ENCODE measurements at places on chromosomes 5 and 9.

GRCh38 chr5:58380655-58381054 lies 79.2 kb downstream of the PLK2 start:
- no peak for DNase-seq

DNA sequence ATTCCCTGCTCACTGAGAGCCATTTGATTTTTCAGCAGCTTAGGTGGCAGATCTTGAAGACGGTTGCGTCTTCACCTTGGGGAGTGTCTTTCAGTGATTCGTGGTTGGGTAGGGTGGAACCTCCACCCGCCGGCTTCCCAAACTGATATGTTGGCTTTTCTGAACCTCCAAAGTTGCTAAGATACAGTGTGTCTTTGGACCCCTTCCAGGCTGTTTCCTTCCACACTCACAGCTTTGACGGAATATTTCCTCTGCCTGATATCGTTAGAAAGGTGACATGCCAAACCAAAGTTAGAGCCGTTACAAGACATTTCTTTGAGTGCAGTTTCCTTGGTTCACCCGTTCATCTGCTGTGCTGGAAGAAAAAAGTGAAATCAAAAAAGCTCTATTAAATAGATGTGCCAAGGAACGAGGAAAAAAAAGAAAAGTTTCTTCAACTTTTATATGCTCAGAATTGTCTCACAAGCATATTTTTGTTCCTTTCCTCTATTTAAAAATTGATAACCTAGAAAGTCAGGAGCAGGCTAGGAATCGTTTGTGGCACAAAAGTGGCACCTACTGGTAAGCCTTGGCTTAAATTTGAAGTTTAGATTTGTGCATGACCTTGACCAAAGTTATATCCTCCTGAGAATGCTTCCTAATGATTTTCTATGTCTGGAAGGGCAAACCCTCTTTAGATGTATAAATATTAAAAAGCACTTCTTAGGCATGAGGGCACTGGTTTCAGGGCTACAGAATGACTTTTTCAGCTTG lies 270.7 kb upstream of the WWC1 start:
- DNase-seq = no peak

DNA sequence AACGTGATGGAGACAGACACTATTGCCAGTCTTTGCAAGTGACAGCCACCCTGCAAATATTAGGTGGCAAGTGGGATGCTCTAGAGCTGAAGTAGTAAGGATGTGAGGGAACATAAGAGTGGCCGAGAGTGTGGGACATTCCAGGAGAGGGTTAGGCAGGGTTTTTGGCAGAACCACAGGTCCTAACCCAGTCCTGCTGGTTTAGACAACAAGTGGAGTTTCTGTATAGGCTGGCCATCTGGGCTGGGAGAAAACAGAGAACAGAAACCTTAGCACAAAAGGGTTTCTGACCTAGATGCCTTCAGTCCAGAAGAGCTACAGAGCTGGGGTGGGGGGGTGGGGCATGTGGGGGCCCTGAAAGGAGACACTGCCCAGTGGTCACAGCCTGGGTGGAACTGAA lies 107.4 kb downstream of the TMEM174 start:
- DNase-seq = no peak

DNA sequence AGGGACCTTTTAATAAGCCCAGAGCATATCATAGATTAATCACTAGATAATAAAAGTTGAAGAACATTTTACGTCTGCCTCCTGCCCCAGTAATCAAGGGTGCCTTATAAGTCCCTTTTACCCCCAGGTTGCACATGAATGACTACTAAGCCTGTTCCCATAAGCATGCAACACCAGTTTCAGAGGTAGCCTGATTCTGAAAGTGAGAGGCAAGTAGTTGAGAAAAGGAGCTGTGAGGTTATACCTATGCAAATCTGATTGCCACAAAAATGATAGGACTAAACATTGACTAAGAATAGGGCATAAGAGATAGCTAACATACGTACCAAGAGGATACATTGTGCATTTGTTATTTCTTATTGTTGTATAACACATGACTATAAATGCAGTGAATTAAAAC lies 681.9 kb downstream of the ISL1 start:
- DNase-seq = no peak

DNA sequence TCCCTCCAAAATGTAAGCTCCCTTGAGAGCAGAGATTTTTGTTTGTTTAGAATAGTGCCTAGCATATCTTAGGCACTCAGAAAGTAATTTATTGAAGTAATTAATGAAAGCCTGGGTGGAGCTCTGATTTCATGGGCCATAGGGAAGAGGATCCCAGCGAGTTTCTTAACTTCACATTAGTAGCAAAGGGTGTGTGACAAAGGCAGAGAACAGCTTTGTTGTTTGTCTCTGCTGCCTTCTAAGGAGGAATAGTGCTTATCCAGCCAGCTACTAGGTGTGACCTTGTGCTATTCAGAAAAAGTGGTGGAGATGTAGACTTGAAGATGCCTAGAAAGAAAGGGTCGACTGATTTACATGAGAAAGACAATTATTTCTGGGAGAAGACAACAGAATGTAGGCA lies 149.0 kb downstream of the CD180 start:
- no peak for DNase-seq

DNA sequence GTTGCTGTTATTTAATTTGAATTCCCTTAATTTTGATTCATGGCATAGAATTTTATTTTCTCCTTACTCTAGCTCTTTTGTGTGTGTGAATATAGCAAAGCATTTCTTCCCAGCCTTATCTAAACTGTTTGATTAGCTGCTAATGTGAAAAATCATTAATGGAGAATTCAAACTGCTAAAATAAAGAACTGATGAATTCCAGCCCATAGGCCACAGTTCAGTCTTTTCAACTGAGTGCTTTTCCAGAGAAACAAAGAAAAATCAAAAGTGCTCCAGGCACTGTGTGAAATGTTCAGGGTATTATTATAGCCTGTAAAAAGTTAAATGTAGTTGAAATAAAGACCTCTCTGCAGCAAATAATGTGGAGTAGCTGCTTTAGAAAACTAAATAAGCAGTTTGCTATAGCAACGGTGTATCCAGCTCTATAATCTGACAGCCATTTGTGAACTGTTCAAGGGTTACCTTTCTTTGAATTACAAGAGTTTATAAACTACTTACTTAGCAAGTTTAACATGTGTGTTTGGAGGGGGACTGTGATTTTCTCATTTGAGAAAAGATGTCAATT lies 123.8 kb downstream of the GIN1 start:
- DNase-seq = no peak

DNA sequence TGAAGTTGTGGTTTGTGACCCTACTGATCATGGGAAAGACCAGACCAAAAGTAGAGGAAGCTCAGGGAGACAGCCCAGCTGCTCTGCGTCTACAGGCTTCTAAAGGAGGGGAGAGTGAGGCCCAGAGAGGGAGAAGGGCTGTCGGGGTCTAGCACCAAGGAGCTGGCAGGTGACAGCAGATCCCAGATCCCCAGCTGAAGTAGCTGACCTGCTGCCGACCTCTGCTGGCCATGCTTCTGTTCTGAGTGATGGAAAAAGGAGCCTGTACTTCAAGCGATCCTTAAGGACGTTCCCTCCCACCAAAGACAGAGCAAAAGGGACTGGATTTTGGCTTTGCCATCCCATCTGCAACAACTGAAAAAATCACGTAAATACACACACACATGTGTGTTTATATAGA lies 22.7 kb upstream of the QSOX2 start:
- DNase-seq = no peak

DNA sequence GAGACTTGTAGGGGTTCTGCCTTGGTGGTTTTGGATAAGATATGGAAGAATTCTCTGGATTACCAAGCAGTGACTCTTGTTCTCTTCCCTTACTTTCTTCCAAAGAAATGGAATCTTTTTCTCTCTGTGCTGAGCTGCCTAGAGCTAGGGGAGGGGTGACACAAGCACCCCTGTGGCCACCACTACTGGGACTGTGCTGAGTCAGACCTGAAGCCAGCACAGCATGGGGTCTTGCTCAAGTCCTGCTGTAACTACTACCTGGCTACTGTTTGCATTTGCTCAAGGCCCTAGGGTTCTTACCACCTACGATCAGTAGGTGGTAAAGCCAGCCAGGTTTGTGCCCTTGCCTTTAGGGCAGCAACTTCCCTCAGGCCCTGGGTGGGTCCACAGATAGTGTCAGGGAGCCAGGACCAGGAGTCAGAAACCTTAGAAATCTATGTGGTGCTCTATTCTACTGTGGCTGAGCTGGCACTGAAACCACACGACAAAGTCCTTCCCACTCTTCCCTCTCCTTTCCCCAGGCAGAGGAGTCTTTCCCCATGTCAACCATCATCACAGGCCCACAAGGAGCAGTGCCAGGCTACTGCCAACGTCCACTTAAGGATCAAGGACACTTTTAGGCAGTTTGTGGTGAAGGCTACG lies 53.8 kb downstream of the SREK1 start:
- no peak for DNase-seq

DNA sequence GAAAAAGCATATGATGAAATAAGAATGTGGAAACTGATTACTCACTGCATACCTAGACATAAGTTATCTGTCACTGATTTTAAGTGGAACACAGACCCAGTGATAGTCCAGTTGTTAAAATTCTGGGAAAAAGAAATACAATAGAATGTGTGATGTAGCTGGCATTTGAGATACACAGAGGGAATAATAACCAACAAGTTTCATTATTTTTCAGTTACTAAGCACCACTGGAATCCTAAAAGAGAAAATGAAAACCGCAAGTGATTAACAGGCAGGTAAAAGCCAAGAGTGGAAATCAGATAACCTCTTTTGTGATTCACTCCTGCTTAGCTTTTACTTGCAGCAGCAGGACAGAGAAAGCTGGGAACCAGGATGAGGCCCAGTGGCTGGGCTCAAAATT lies 994.0 kb upstream of the SEMA6A start:
- no peak for DNase-seq

DNA sequence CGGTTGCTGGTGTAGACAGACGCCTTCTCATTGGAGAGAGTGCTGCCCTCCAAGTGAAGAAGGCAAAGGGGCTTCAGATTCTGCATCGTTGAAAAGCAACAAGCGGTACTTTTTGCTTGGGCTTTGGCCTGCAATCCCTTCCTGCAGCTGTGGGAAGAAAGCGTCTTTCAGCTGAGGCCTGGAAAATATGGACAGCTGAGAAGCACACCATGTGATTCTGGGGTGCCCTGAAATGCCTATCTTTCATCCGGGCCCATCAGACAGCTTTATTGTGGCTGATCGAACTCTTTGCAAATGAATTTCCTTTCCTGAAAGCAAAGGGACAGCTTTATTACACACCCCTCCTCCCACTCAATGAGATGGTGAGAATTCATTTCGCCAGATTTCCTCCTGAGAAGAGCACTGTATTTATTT lies 74.0 kb downstream of the NSG2 start:
- no peak for DNase-seq

GRCh38 chr5:121793791-121794190 lies 57.9 kb upstream of the FTMT start:
- no peak for DNase-seq

- no peak for DNase-seq
Measured at GRCh38 chr5:119275601-119276173, 80.1 kb upstream of the TNFAIP8 start.

DNA sequence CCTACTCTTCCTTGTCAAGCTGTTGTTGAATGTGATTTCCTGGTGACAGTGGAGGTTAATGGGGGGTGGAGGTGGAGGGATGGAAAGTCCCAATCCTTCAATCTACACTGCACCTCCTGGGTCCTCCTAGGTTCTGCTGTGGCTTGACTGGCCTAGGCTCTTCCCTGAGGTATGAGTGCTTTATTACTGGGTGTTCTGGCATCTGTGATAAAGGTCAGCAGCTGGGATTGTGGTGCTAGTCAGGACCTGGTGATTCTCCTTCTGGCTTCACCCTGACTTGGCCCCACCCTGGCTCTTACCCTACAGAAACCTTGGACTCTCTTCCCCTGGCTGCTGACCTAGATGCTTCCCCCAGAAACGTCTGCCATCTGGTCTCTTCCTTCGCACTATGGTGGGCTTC lies 194.3 kb downstream of the ARHGEF28 start:
- DNase-seq = no peak

DNA sequence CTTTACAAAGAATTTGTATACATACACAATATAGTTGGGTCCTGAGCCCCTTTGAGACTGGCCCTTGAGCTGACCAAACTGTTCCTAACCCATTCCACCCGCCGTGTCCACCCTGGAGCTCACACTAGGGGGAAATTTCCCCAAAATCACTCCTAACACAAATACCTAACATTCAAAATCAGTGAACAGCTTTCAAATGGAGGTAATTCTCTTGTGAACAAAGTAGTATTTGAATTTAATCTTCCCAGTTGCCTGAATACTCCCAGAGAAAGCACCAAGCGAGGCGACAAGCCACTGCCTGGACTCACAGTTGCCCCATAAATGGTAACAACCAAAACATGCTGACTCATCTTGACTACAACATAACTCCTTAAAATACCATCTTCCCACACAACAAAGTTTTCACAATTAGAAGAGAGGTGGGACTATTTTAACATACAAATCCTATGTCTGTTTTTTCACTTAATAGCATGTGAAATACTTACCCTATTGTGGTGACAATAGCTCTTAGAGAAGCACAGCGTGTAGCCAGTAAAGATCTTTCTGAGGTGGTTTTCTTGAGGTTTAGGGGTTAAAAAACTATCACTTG lies 31.7 kb upstream of the SCAMP1 start:
- no peak for DNase-seq

GRCh38 chr5:56088967-56089829 lies 94.4 kb upstream of the IL6ST start:
- no peak for DNase-seq

DNA sequence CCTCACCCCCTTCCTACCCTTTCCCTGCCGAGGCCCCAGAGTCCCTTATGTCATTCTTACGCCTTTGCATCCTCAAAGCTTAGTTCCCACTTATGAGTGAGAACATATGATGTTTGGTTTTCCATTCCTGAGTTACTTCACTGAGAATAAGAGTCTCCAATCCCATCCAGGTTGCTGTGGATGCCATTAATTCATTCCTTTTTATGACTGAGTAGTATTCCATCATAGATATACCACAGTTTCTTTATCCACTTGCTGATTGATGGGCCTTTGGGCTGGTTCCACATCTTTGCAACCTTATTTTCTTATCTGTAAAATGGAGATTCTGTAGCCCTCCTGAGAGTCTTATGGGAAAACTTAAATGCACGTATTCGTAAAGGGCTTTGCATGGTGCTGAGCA lies 36.8 kb downstream of the CRB2 start:
- DNase-seq = no peak

DNA sequence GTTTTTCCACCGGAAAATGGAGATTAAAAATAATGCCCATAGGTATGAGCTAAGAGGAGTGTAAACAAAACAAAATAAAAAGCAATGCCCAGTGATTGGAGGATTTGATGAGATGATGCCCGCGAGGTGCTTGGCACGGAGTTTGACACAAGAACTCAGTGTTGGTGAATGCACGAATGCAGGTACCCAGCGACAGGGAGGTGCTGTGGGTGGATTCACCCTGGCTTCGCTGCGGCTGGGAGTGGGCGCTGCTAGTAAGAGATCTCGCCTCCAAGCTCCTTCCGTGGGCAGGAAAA lies 526 bp upstream of the STXBP1 start:
- DNase-seq = no peak

DNA sequence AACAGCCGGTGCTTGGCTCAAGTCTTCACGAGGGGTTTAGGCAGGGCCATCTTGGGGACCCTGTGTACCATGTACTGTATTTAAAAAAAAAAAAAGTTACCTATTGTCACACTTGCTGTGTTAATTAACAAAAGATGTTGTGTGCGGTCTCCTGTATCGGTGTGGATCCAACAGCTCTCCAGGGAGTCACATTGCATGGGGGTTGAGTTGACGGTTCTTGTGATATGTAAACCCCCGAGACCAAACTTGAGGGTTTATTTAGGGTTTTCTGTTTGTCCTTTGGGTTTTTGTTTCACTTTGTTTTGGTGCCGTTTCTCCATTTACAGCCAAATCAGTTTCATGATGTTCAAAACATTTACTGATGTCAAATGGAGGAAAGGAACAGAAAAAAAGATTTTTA lies 22.2 kb downstream of the AMBP start:
- no peak for DNase-seq
